ENCODE measurements at places on chromosomes 2 and 18. TPM values are rescaled to one million over a fixed set of nuclear protein-coding genes. Genes with fewer than 3 reads are reported as not detected.

Gene RHBDD1
- total RNA-seq: 6.6 TPM

Gene GPR45
- total RNA-seq: not detected

Gene CHRND
- total RNA-seq: 7.1 TPM

Gene TMEFF2
- total RNA-seq: 72.6 TPM

Gene CD28
- 0.52 TPM for total RNA-seq

Gene CDKL4
- not detected for total RNA-seq

Gene LYG2
- total RNA-seq: not detected

Gene SMCHD1
- total RNA-seq: 48.0 TPM

Gene KCNE4
- 4.0 TPM for total RNA-seq

Data from LHCN-M2 (cell line).